ENCODE measurements at places on chromosomes 2 and 18. TPM values are rescaled to one million over a fixed set of nuclear protein-coding genes. Genes with fewer than 3 reads are reported as not detected.

RAB17 gene
- 0.41 TPM for polyA plus RNA-seq

MYCN gene
- polyA plus RNA-seq, result not detected

SRD5A2 gene
- polyA plus RNA-seq, result not detected

LBX2 gene
- 0.66 TPM for polyA plus RNA-seq

GAL3ST2 gene
- not detected for polyA plus RNA-seq

CNOT11 gene
- polyA plus RNA-seq, result 50.3 TPM

UGT1A4 gene
- polyA plus RNA-seq, result not detected

ERBB4 gene
- polyA plus RNA-seq, result not detected

GPR75 gene
- polyA plus RNA-seq, result 2.1 TPM

NEU4 gene
- not detected for polyA plus RNA-seq

ZNF396 gene
- polyA plus RNA-seq, result 0.26 TPM

MSTN gene
- polyA plus RNA-seq, result not detected

ALPP gene
- polyA plus RNA-seq, result not detected

KATNAL2 gene
- 2.3 TPM for polyA plus RNA-seq

DNAJC5G gene
- polyA plus RNA-seq, result not detected

SLC19A3 gene
- not detected for polyA plus RNA-seq

PELI1 gene
- polyA plus RNA-seq, result 2.3 TPM

FANCL gene
- polyA plus RNA-seq, result 12.7 TPM

GALNT5 gene
- 28.9 TPM for polyA plus RNA-seq

ACADL gene
- not detected for polyA plus RNA-seq

DTNB gene
- polyA plus RNA-seq, result 5.3 TPM
